ENCODE measurements at places on chromosomes 2 and 18.

DNA sequence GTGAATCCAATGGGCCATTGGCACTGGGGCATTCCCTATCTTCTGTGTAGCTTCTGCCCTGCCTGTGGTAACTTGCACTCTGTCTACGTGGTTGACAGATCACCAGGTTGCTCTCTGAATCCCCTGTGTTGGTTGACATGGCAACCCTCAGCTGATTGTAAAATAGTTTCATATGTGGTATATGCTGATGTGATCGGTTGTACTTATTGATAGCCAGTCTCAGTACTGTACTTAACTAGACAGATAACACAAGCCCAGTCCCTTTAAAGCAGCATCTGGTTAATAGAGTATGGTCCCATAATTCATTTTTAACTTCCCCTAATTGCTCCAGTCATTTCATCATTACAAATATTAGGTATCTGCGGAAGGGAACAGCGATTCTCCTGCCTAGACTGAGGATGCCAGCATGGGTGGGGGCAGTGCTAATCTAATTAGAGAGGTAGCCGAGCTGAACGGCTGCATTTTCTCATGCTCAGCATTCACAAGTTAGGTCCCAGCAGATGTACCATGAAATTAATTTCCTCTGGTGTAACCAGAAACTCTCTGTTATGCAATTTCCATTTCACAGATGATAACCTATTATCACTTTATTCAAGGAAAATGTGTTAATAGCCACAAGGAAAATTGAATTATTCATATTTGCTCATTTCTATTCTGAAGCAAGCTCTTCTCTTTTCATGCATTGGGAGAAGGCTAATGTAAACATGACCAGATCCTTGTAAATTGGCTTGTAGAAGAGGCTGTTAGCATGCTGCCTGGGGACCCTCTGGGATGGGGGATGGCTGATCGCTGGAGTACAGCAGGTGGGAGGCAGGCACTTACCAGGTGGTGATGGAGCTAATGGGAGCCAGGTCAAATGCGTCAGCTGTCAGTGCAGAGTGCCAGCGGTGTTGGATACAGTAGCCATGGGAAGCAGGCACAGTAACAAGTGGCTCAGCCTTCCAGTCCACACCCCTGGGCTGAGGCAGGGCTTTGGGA, 608.3 kb downstream of the GALR1 start:
- no peak for DNase-seq

DNA sequence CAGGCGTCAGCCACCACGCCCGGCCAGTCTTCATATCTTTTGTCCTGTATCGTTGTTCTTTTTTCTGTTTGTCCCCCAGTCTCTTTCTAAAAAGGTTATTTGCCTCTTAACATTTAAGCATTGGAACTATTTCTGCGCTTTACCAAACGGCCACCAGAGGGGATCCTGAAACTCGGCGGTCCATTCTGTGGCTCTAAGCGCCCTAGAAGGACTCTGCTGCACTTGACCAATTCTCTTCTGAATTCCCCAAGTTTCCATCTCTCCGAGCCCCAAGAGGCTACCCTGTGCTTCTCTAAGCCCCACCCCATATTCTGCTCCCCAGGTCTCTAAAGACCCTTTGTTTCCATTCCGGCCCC, 33.1 kb upstream of the REG3G start:
- DNase-seq, result no peak

- DNase-seq, result no peak
Observed at GRCh38 chr2:11642972-11643371, 27.0 kb downstream of the NTSR2 start.

GRCh38 chr2:226211439-226211838, 588.2 kb downstream of the IRS1 start:
- DNase-seq, result no peak

DNA sequence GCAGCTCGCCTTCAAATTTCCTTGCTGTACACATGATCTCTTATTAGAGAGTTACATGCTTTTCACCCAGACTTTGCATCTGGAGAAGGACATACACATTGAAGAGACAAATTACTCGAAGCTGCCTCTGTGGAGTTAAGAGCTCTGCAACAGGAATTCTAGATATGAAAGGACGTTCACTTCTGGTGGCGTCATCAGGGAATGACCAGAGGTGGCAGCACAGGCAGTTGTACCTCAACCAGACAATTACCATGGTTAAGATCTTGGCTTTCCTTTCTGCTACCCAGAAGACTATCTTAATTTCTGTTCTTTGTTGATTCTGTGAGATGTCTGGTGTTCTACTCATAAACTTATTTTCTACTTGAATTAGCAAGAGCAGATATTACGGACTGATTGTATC, 39.1 kb upstream of the MC4R start:
- DNase-seq, result no peak

Measured in central memory CD4-positive, alpha-beta T cell (primary cell).